ENCODE measurements at places on chromosomes 12 and 14.
A peak's percentile ranks its signal among the peaks of the same experiment; 100 is the strongest.

DNA sequence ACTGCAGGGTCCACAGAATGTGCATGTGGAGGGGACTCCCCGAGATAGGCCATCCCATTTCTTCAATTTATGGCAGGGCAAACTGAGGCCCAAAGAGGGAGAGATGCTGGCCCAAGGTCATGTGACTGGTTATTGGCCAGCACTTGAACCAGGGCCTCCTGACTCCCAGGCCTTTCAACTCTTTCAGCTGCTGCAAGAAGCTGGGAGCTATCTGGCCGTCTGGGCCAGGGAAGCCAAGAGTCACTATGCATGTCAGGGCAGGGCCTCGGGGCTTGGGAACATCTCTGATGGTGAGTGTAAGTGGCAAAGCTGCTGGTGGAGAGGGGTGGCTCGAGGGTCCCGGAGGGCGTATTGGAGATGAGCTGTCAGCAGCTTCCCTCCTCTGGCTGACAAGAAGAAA is 9.5 kb upstream of the LTBP2 start:
- no peak for DNase-seq

DNA sequence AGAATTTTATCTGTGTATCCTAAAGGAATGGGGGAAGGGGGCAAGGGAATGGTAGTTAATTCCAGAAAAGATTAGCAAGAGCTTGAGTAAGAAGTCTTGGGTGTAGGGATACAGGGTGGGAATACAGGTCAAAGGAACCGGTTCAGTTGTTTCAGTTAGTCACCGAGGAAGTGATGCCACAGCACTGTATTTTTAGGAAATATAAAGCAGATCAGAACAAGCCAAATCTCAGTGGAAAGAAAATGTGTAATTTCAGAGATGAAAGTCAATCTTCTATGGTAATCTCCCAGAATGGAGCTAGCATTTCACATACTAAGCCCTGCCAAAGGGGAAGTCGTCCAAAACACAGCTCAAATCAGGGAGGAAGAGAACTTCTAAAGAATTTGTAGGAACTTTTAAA is 4.7 kb upstream of the TUBA1C start:
- no peak for DNase-seq

GRCh38 chr12:115569345-115570068 is 708.0 kb downstream of the MED13L start:
- DNase-seq, result no peak

DNA sequence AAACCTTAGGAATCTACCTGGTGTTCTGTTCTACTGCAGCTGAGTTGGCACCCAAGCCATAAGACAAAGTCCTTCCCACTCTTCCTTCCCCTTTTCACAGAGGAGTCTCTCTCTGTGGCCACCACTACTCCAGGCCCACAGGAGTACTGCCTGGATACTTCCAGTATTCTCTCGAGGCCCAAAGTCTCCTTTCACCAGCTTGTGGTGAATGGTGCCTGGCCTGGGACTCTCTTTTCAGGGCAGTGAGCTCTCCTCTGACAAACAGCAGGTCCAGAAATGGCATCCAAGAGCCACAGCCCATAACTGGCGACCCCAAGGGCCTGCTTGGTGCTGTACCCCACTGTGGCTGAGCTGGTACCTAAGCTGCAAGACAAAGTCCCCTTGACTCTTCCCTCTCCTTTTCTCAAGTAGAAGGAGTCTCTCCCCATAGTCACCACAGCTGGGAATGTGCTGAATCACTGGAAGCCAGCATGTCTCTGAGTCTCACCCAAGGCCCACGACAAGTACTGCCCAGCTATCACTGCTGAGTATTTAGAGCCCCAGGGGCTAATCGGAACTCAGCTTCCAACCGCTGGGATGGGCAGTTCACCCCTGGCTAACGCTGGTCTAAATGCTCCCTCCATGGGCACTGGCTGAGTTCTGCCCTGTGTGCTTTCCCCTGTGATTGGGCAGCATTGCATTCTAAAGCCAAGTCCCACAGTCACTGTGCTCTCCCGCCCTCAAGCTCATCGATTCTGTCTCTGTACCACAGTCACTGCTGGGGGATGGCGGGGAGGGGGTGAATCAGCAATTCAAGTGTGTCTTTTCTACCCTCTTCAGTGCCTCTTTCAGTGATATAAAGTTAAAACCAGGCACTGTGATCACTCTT is 6.1 kb downstream of the A2ML1 start:
- no peak for DNase-seq

- DNase-seq, result peak; percentile 34
These were observed 227.7 kb upstream of the NPAS3 start for GRCh38 chr14:32710731-32711680.

DNA sequence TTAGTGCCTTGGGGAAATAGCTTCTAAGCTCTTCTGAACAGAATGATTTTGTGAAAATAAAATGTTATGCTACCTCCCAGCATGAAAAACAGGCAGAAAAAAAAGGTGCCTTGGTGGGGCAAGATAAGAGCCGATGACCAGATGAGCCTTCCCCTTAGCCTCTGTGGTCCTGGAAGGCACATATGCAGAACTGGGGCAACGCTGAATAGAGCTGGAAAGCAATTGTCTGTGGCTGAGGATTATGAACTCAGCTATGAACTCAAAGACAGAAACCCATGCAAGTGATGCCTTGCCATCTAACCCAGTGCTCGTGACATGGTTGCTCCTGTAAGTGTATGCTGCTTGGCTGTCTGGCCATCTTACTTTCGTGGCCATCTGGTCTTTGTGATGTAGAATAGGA is 128.5 kb upstream of the FRMD6 start:
- DNase-seq, result no peak

DNA sequence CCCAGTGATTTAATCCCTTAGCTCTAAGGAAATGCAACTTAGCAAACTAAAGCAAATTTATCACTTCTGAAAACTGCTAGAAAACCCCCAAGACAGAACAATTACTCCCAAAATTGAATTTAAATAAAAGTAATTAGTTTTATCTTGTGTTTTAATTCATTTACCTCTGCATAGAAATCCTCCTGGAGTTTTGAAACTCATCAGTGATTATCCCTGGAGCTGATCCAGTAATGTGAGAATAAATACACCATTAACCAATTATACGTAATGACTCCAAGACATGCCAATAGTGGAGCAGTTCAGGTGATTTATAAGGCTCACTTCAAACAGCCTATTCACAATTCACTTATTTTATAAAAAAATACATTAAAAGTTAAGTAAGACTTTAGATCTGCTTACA is 855.3 kb upstream of the FLRT2 start:
- DNase-seq, result no peak

- DNase-seq, result no peak
These were observed 357.2 kb downstream of the BMP4 start for GRCh38 chr14:53599221-53599945.

- DNase-seq, result no peak
These were observed 86.7 kb downstream of the PRIMA1 start for GRCh38 chr14:93701562-93701961.
